ENCODE measurements at places on chromosomes 1 and 21.

- no peak for DNase-seq
These were observed 269.1 kb upstream of the VAMP3 start for GRCh38 chr1:7501723-7502603.

GRCh38 chr1:74811436-74812179, 78.7 kb downstream of the TYW3 start:
- DNase-seq: no peak

DNA sequence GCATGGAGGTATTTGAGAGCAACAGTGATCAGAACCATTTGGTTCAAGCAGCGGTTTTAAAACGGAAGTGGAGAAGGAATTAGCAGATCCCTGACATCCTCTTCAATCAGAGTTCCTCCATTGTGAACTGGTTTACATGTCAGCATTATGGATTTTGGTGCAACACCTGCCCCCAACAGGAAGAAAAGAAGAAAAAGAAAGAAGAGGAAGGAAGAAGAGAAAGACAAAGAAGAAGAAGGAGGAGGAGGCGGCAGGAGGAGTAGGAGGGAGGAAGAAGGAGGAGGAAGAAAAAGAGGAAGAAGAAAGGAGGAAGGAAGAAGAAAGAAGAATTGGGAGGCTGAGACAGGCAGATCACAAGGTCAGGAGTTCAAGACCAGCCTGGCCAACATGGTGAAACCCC, 17.4 kb downstream of the NDUFS5 start:
- DNase-seq: no peak

- DNase-seq: no peak
These were observed 137.1 kb downstream of the ACTL8 start for GRCh38 chr1:17892225-17892624.

- no peak for DNase-seq
These were observed 149.0 kb downstream of the ATP6V1G3 start for GRCh38 chr1:198391393-198392020.

- no peak for DNase-seq
These were observed 68.8 kb downstream of the RPS6KC1 start for GRCh38 chr1:213119794-213120193.
